Ovary (tissue), 10 donors: ENCODE measurements at places on chromosomes 5 and 9. TPM values are rescaled to one million over a fixed set of nuclear protein-coding genes. Genes with fewer than 3 reads are reported as not detected.

PCDHGB7 gene
- polyA plus RNA-seq, result 19.9 TPM

NSG2 gene
- polyA plus RNA-seq, result not detected

WNT8A gene
- polyA plus RNA-seq, result not detected

GMCL2 gene
- not detected for polyA plus RNA-seq

PHF24 gene
- 0.10 TPM for polyA plus RNA-seq

TMC1 gene
- polyA plus RNA-seq, result 0.12 TPM

SETX gene
- polyA plus RNA-seq, result 19.9 TPM

DHFR gene
- 6.4 TPM for polyA plus RNA-seq

LTC4S gene
- polyA plus RNA-seq, result not detected

PRRT1B gene
- polyA plus RNA-seq, result not detected

UGT3A1 gene
- not detected for polyA plus RNA-seq

ELOVL7 gene
- polyA plus RNA-seq, result 0.35 TPM

ENTPD8 gene
- 0.11 TPM for polyA plus RNA-seq

GPX3 gene
- polyA plus RNA-seq, result 635 TPM

DDX4 gene
- 0.63 TPM for polyA plus RNA-seq

FBN2 gene
- polyA plus RNA-seq, result 0.56 TPM

HTR4 gene
- polyA plus RNA-seq, result 0.23 TPM

STRBP gene
- 4.9 TPM for polyA plus RNA-seq

AK1 gene
- 37.7 TPM for polyA plus RNA-seq

C1QTNF2 gene
- polyA plus RNA-seq, result 1.7 TPM

FCHO2 gene
- polyA plus RNA-seq, result 12.1 TPM

KIF4B gene
- not detected for polyA plus RNA-seq

WWC1 gene
- polyA plus RNA-seq, result 1.5 TPM

SLC46A2 gene
- polyA plus RNA-seq, result 0.04 TPM

CCDC152 gene
- 3.3 TPM for polyA plus RNA-seq

SLC45A2 gene
- not detected for polyA plus RNA-seq

UBAP1 gene
- 42.1 TPM for polyA plus RNA-seq

GNA14 gene
- 6.5 TPM for polyA plus RNA-seq

DMAC1 gene
- polyA plus RNA-seq, result 57.3 TPM

PCDHGA2 gene
- 5.4 TPM for polyA plus RNA-seq

LRRC8A gene
- polyA plus RNA-seq, result 28.5 TPM

C5 gene
- 5.4 TPM for polyA plus RNA-seq

OR1J2 gene
- polyA plus RNA-seq, result not detected

ENC1 gene
- 40.4 TPM for polyA plus RNA-seq

HMMR gene
- polyA plus RNA-seq, result 0.77 TPM

CDO1 gene
- polyA plus RNA-seq, result 27.3 TPM

MPDZ gene
- 24.6 TPM for polyA plus RNA-seq

RMND5B gene
- polyA plus RNA-seq, result 25.0 TPM
